ENCODE measurements at places on chromosomes 1 and 21.

GRCh38 chr1:18820791-18821641 lies 38.4 kb downstream of the TAS1R2 start:
- DNase-seq: peak; percentile 86

DNA sequence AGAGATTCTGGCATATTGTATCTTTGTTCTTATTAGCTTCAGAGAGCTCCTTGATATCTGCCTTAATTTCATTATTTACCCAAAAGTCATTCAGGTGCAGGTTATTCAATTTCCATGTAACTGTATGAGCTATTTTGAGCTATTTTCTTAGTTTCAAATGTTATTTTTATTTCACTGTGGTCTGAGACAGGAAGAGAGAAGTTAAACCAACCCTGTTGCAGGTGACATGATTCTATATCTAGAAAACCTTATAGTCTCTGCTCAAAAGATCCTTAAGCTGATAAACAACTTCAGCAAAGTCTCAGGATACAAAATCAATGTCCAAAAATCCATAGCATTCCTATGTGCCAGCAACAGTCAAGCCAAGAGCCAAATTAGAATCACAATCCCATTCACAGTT lies 1644.0 kb upstream of the B3GALT2 start:
- no peak for DNase-seq

GRCh38 chr1:1960480-1961196 lies 41.6 kb upstream of the TMEM52 start:
- DNase-seq: no peak

DNA sequence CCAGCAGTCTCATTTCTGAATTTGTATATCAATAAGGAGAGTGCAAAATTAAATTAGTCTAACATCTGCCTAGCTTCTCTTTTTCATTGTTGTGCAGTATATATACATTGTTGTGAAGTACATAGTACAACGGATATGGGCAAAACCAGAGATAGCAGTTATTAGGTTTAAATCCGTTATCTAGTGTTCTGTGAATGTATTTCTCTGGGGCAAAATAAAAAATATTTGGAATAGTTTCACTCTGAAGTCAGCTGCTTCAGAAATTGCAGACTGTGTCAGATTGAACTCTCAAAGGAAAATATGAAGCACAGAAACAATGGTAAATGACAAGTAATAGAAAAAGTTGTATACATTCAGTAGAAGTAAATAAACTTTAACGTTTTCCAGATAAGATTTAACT lies 836.5 kb upstream of the CXADR start:
- DNase-seq: no peak
